Pulmonary artery endothelial cell (primary cell): ENCODE measurements at places on chromosomes 12 and 14.

- DNase-seq: no peak
Measured at GRCh38 chr12:22246217-22246846, 88.2 kb downstream of the ST8SIA1 start.

- no peak for DNase-seq
Measured at GRCh38 chr14:29273513-29273912, 506.9 kb downstream of the FOXG1 start.

DNA sequence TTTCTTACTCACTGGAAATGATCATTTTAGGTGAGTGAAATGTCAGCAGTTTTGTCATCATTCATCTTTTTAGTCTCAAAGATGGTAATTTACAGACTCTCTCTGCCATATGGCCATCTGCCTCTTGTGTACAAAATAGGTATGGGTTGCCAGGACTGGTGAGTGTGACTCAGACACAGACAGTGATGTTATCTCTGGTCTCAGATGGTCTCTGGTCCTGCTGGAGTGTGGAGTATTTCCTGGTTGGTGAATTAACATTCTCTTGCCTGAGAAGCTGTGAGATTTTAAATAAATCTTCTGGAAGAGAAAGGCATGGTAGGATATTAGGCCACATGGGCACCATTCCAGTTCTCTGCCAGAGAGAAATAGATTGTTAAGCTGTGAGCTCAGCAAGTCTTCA lies 207.0 kb downstream of the ATP23 start:
- DNase-seq: peak; percentile 82

DNA sequence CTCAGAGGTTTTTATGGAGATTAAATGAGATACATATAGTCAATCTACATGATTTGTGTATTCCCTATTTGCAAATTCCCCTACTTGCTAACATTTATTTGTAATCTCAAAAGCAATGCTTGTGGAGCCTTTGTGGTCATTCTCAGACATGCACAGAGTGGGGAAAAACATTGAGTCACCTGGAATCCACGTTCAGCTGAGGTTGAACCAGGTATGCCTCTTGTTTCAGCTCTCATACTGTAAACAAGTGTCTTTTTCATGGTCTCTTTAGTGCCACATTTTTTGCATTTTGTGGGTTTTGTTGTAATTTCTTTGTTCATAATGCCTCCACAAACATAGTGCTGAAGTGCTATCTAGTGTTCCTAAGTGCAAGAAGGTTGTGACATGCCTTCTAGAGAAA lies 181.9 kb downstream of the BCAT1 start:
- no peak for DNase-seq

- no peak for DNase-seq
Measured at GRCh38 chr12:43028826-43029225, 439.3 kb upstream of the PRICKLE1 start.

GRCh38 chr12:51393676-51394545 lies 2.7 kb upstream of the GALNT6 start:
- DNase-seq: peak; percentile 77

DNA sequence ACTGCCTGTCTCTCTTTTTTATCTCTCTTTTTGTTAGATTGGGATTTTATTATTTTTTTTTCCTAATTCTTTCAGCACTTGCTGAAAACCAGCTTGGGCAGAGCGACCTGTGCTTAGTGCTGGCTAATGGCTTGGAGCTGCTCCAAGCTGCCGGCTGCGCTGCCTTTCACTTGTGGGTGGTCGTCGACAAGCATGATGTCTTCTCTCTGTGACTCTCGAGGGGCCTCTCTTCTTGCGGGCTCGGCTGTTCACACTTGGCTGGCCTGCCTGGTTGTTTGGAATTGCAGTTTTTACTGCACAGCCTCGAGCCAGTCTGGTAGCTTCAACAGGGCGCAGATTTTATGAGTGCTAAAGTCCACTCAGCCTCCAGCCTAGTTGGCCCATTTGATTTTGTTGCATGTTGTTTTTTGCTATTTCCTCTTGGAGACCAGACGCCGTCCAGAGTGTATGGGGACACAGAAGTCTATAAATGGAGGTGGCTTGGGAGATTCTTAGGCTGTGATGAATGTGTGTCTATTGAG lies 18.6 kb downstream of the TPCN1 start:
- no peak for DNase-seq

GRCh38 chr14:89922031-89922907 lies 32.3 kb downstream of the EFCAB11 start:
- DNase-seq: no peak

DNA sequence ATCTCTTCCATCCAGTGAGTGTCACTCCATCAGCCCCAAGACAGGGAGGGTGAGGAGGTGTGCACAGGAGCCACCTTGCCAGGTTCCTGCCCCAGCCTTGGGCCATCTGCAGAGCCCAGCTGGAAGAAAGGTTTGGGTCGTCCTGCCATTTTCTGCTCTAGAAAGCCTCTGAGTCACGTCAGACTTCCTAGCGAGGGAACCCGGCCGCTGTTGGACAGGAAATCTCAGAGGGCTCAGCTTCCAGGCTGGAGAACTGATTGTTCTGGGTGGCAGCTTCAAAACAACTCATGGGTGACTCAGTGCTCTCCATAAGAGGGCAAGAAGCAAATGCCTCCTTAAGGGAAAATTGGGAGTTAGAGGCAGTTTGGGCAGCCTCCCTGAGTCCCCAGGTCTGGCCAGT lies 16.6 kb downstream of the HIP1R start:
- peak; percentile 94 for DNase-seq

DNA sequence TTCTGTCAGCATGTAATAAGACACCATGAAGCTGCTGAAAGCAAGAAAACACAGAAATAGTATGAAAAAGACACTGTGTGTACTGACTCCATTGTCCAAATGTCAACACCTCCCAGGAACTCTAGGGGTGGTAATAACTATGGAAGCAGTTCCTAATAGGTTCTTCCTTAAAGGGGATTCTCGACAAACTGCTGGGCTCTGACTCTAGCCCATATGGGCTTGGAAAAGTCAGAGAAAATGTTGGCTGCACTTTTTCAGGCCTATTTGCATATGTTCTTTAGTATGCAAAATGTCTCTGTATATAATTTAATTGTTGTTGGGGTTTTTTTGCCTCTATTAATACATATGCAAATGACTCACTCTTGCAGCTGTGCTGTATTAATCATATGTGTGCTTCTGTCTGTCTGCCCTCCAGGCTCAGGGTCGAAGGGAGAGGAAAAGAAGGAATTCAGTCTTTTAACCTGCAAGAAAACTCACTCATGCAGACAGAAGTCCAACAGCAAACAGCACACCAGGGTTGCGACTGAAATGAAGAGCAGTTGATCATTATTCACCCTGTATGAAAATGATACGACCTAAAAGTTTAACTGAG lies 317.6 kb downstream of the SOX5 start:
- DNase-seq: no peak

- DNase-seq: no peak
Measured at GRCh38 chr12:65615118-65615517, 209.2 kb upstream of the HMGA2 start.

- DNase-seq: no peak
Measured at GRCh38 chr14:24266344-24267244, 3.6 kb upstream of the TGM1 start.

GRCh38 chr12:101698800-101699347 lies 1.4 kb downstream of the CHPT1 start:
- no peak for DNase-seq

- no peak for DNase-seq
Measured at GRCh38 chr12:46300910-46301309, 32.1 kb upstream of the SLC38A1 start.

DNA sequence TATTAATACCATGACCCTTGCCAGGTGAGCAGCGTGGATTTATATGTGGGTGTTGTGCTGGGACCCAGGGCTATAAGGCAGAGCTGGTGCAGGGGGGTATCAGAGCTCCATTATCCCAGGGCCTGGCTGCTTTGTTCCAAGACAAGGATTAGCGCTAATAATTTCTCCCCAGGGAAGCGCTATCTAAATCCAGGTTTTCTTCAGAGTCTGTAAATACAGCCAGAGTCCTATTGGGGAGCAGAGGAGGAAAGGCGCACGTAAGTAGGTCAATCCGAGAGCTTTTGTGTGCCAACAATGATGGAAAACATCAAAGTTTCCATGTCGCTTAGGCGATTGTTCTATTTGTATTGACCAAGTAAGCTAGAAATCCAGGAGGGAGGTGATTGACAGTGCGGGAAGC lies 1009.7 kb downstream of the VRK1 start:
- DNase-seq: no peak

DNA sequence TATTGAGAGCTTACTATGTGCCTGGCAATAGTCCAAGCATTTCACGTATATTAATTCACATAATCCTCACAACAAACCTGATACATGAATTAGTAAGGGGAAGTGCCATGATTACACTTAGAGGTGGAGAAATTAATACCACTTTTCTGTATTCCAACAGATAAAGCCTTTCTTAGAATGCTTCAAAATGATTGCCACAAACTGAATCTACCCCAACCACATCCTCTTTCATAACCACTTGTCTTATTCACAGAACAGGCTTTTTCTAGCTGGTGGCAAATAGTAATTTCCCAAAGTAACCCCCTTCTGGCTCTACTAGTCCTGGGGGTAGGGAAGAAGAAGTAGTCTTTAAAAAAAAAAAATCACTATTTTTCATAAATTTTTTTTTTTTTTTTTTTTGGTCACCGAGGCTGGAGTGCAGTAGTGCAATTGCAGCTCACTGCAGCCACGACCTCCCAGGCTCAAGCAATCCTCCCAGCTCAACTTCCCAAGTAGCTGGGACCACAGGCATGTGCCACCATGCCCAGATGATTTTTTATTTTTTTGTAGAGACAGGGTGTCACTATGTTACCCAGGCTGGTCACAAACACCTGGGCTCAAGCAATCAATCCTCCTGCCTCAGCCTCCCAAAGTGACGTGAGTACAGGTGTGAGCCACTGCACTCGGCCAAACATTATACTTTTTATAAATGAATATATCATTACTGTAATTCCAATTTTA lies 59.0 kb upstream of the ARID2 start:
- no peak for DNase-seq

- no peak for DNase-seq
Measured at GRCh38 chr14:87349921-87350320, 643.1 kb downstream of the GALC start.

DNA sequence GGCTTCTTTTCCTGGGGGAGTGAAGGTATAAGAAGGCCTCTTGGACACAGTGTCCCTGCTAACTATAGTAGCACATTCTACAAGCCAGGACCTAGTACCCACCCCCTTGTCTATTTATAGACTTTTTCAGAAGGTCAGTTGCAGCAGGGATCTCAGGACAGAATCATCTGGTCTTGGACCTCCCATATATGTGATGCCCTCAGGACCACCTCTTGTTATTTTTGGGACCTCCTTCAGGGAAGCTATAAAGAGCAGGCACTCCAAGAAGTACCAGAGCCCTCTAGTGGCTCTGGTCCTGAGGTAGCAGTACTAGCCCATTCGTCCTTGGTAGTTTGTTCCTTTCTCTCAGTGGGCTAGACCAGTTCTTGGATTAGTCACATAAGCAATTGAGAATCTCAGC lies 4.3 kb downstream of the COQ10A start:
- DNase-seq: no peak

DNA sequence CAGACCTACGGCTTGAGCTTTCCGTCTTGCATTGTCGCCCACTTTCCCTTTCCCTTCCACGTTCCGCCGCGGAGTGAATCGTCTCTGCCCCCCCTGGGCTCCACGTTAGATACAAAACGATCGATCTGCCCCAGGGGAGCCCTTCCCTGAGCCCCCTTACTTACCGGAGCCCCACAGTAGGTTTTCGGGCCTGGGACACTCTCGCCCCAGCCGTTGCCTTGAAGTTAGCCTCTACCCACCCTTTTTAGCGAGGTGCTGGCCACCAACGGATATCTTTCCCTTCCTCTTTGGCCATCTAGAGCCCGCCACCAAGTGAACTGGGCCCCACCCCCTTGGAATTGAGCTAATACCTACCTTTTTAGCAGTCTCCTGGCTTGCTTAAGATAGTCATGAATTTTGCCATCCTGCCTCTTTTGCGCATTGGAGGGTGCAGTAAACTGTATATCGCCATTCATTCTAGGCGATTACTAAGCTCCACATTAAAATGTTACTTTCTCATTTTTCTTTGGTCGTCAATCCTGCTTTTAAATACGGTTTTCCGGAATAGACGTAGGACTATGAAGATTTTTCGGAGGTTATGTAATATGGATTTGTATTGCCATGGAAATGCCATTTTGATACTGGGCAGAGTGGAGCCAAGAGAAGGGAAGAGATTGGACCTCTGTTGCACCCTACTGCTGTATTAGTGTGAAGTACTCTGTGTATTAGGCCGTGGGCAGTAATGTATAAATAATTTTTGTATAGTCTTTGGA lies 764 bp downstream of the RBM25 start:
- no peak for DNase-seq

- no peak for DNase-seq
Measured at GRCh38 chr14:89814126-89814525, 140.4 kb downstream of the EFCAB11 start.

- no peak for DNase-seq
Measured at GRCh38 chr12:69872804-69873203, 47.8 kb downstream of the MYRFL start.

- DNase-seq: no peak
Measured at GRCh38 chr12:84791444-84791843, 121.2 kb downstream of the SLC6A15 start.

DNA sequence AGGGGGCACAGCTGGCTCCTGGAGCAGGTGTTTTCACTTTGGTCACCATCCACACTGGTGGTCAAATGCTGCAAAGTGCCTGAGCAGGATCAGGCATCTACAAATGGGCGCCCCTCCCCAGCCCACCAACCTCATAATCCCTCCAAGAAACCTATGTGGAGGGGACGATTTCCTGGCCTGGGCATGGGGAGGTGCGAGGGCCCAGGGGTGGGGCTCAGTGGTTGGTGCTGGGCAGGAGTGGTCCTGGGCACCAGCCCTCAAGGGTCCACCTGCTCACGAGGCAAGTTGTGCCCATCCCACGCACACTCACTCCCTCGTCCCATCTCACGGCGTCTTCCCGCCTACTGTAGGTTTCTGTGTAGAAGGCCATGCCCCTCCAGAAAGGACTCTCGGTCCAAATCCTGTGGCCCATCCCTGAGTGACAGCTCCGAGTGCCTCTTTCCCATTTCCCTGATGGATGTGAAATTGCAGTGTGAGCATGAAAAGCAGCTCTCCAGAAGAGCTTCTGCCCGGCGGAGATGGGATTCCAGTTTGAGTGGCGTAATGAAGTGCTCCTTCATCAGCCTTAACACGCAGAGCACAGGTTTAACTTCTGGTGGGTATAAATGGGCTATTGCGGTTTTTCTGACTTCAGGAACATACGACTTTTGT lies 36.9 kb downstream of the SLC15A4 start:
- no peak for DNase-seq

GRCh38 chr14:33745163-33745562 lies 205.7 kb downstream of the EGLN3 start:
- DNase-seq: no peak

- no peak for DNase-seq
Measured at GRCh38 chr12:75738486-75738885, 227.1 kb upstream of the KRR1 start.
